Glomerular endothelial cell (primary cell): ENCODE measurements at places on chromosomes 7 and 10. TPM values are rescaled to one million over a fixed set of nuclear protein-coding genes. Genes with fewer than 3 reads are reported as not detected.

PTPRZ1 gene
- total RNA-seq = not detected in 2 replicates

PNLIPRP1 gene
- total RNA-seq = not detected in 2 replicates

SAMD9 gene
- 8.4 and 16.5 TPM in 2 replicates for total RNA-seq

DNA sequence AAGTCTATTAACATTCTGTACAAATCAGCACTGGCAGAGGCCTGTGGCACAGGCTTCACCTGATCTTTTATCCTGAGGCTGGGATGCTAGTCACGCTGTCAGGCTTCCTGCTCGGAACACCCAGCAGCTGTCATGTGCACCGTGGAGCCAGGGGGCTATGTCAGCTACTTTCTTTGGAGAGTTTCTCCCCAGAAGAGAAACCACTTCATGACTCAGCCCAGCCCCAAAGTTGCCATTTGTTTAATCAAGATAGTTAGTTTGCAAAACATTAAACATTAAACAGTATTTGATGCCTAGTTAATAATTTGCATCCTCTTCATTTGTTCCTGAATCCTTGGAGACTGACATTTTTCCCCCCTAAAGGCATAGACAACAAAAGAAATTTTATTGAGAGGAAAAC, at the start of gene HABP2:
Gene HABP2, plus strand, starts transcription at position 353 of the 400 bp plus-strand sequence. CDS start 69 bp downstream, outside the sequence.
- DNase-seq = no peak

SVIL gene
- 122 and 126 TPM in 2 replicates for total RNA-seq

- no peak for DNase-seq
These were observed 26.5 kb upstream of the C10orf71 start for GRCh38 chr10:49272251-49273081.

OR6V1 gene
- not detected in 2 replicates for total RNA-seq

TUBAL3 gene
- total RNA-seq = 0.12 TPM in 1 of 2 replicates, not detected in the other

DNA sequence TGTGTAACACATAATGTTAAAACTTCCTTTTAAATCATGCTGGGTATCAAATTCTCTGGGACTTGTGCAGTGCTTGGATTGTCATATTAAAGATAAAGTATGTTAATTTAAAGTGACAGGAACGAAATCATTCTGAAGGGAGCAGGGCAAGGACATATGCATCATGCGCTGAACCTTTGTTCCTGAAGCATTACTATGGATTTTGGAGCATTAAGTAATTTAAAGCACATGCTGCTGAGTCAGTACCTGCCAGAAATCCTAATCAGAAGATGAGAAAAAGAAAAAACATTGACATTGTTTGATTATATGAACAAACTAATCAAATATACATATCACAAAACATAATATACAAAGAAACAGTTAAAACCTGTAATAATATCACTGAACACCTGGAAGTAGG, 101.4 kb downstream of the MICU1 start:
- no peak for DNase-seq

RBP3 gene
- total RNA-seq = not detected in 2 replicates

- DNase-seq = no peak
These were observed 132.8 kb downstream of the GLI3 start for GRCh38 chr7:42104231-42104630.

DNA sequence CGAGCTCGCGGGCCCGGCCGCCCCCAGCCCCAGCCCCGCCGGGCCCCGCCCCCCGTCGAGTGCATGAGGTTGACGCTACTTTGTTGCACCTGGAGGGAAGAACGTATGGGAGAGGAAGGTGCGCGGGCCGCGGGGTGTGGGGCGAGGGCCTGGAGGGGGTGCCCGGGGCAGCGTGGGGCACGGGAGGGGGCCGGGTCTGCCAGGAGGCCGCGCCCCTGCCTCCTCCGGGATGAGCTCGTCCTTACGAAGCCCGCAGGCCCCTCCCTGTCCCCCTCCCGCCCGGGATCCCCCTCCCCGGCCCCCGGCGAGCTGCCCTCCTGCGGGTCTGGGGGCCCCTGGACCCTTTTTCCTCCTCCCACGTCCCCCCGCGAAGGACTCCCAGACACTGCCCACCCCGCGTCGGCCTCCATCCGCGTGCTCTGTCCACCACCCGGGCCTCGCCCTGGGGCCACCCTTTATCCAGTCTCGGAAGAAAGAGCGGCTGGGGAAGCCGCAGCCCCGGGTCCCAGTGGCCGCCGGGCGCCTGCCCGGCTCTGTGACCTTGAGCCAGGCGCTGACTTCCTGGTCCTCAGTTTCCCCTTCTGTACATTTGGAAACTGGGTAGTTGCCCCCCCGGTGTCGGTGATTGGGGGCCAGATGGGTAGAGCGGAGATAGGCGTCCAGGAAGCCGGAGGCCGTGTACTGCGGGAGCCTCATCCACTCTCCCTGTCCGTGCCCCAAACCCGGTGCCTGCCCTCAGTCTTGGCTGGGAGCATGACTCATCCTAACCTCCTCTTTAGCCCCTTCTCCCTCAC, 521 bp downstream of the LIMK1 start:
- no peak for DNase-seq

- no peak for DNase-seq
These were observed 58.5 kb upstream of the IGFBP3 start for GRCh38 chr7:45979275-45980180.

HMX2 gene
- total RNA-seq = not detected in 2 replicates

DNA sequence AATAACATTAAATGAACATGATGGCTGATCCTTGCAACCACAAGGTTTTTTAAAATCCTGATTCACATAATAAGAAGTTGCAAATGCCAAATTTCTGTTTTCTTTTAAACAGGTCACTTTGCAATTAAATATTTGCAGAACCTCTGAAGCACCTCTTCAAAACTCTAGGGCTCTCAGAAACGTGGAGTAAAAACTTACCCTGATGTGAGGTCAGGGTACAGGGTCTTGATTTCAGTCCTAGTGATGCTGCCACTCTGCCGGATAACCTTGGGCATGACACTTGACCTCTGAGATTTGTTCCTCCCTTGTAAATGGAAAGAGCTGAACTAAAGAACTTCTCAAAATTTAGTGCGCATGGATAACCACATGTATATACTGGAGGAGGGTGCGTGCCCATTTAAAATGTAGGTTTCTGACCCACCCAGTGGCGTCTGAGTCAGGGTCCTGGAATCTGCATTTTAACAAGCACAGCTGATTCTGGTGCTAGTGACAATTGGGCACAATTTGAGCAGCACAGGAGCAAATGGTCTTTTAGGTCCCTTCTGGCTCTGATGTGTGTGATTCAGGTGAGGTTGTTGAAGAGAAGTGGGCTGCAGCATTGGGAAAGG, 35.5 kb upstream of the TNPO3 start:
- DNase-seq = no peak

DNA sequence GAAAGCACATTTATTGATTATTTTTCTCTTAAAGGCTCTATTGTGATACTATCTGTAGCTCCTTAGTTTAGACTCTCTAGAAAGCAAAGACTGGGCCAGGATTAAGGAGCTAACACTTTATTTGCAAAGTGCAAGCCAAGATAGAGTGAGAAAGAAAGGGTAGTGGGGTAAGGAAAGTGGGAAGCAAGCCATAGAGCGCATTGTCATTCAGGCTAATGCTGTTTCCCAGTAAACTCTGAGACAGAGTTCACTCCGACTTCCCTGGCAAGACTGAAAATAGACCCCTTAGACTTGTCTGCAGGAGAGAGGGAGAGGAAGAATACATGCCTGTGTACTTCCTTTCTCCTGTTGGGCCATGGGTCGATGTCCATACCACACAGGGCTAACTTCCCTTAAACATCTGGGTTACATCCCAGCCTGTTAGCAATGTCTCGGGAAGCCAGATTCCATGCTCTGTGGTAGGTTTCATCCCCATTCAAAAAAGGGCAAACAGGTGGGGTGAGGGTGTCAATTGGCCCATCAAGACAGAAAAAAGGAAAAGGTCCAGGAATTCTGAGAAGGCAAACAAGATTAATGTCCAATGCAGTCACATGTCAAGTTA, 875.8 kb upstream of the CELF2 start:
- no peak for DNase-seq

GRCh38 chr10:113381981-113382509, 170.8 kb upstream of the HABP2 start:
- DNase-seq = peak; percentile 68

GRCh38 chr10:117621795-117622420, 79.4 kb downstream of the EMX2 start:
- DNase-seq = no peak

DNA sequence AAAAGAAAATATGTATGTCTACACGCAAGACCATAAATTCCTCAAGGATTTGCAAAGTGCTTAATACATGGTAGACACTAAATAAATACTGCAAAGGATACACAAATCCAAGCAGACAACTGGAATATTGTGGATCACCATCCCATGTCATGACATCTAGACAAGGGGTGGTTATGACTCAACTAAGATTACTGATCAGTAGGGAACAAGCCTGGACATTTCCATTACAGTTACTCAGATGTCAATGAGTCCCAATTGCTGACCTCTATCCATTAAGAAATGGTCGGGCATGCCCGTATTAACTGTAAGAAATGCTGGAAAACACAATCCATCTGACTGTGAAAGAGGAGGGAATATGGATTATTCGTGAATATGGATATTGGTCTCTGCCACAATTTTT, 27.6 kb upstream of the RUFY2 start:
- DNase-seq = no peak

- no peak for DNase-seq
These were observed 497.4 kb upstream of the PODXL start for GRCh38 chr7:132053871-132054270.

DNA sequence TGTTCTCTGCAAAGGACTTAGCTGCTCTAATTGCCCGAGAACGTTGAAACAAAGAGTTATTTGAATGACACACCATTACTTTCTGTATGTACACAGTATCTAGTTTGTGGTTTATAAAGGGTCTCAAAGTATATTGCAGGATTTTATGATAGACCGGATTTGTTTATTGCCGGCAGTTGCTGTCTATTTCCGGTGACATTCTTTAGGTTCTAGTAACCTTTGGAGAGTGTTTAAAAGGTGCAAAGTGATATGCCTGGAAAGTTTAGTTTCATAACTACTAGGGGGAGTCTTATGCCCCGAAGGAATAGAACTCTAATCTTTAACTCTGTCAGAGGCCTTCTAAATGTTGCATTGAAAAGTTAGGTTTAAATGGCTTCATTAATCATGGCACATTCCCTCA, 63.8 kb downstream of the PAPSS2 start:
- DNase-seq = no peak

DNA sequence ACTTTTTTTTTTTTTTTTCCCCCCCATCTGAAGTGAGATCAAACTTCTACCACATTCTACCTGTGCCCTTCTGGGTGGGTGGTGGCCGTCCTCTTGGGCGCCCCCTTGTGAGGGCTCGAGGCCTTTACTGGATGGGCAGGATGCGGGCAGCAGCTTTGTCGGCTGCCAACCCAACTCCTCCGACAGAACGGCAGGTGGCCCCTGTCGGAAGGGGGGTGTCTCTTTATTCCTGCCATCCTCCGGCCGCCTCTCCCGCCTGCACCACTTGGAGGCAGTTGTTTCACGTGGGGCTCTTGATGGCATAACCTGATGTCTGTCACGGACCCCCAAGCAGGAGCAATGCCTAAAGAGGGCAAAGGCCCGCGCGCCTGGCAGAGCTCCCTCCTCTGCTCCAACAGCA, 31.0 kb downstream of the AMZ1 start:
- no peak for DNase-seq

DNA sequence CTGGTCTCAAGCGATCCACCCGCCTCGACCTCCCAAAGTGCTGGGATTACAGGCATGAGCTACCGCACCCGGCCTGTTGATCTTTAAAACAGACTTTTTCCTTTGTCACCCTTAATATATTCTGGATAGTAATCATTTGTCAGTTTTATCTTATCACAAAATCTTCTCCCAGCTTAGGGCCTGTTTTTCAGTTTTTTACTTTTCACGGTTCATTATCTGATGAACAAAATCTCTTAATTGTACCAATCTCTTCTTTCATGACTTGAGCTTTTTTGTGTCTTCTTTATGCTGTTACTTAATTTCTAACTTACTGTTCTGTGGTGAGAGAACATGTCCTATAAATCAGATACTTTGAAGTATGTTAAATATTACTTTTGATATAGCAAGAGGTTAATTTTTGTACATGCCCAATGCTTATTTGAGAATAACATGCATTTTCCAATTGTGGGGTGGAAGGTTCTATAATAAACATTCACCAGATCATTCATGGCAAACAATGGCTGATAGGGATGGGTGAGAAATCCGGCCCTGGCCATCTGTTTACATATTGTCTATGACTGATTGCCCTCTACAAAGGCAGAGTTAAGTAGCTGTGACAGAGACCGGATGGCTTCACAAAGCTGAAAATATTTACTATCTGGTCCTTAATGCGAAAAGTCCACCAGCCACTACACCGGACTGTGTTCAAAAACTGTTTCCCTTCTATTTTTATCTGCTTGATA, 5.3 kb downstream of the PAPOLB start:
- DNase-seq = no peak

- no peak for DNase-seq
These were observed 155.6 kb upstream of the YAE1 start for GRCh38 chr7:39410582-39410981.

DNA sequence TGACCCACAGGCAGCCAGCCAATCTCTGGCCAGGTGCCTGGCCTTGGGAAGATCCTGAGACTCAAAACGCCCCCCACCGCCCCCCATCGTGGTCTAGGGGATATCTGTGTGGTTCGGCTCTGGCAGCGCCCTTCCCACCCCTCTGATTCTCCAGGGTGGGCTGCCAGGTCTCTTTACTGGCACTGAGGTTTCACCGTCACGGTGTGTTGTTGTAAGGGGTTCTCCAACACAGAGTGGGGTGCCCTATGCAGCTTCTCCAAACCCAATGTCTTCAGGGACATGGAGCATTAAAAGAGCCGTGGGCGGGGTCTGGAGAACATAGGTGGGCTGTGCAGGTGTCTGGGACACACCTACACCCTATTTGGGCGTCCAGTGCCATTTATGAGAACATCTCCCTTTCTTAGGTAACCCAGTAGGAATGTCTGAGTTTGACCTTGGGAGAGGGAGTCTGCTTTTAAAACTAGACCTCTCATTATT, 1.5 kb downstream of the MAFK start:
- DNase-seq = no peak

DNA sequence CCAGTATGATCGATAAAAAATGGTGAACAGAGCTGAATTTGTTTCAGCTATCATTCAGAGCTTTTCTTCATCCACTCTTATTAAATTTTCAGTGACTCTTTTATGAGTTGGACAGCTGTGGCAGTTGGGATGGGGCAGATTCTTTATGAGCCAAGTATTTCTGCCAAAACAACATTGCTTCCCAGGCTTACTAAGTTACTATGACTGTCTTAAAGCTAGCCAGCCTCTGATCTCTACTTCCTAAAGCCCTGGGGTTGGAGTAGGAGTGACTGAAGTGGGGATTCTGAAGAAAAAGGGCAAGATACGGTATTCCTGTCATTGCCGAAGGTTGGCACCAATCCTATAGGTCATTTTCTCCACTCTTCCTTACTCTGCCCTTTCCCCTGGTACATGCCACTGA, 12.7 kb downstream of the RPP30 start:
- DNase-seq = no peak

- DNase-seq = no peak
These were observed 737 bp upstream of the NUB1 start for GRCh38 chr7:151340794-151341356.

DNA sequence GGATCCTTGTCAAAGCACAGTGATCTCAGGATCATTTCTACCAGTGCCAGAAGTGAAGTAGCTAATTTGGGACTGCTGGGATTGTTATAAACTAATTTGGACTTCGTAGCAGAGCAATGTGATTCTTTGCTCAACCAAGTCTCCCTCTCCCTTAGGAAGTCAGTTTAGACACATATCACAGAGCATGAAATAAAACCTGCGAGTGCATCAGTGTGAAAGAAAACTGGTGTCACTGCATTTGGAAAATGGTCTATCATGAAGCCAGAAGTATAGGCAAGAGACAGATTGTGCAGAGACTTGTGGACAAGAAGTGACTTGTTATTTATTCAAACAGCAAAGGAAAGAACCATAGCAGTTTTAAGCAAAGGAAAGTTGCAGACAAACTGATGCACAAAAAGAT, 560.5 kb upstream of the NRG3 start:
- DNase-seq = no peak
